ENCODE measurements at places on chromosomes 7 and 10. TPM values are rescaled to one million over a fixed set of nuclear protein-coding genes. Genes with fewer than 3 reads are reported as not detected.

DNA sequence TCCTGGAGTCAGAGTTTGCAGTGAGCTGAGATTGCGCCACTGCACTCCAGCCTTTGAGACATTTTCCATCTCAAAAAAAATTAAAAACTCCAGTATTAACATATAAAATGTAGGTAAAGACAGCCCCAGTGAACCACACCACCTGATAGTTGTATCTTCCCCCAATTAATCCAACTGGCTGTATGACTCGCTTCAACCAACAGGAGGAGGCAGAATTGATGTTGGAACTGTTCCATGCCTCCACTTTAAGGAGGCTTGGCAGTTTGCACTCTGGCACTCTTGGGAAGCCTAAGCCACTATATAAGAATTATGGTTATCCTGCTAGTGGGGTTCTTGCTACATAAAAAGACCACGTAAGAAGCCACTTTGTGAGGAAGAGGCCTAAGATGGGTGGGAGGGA is 72.7 kb downstream of the STK17A start:
- no peak for DNase-seq

DNA sequence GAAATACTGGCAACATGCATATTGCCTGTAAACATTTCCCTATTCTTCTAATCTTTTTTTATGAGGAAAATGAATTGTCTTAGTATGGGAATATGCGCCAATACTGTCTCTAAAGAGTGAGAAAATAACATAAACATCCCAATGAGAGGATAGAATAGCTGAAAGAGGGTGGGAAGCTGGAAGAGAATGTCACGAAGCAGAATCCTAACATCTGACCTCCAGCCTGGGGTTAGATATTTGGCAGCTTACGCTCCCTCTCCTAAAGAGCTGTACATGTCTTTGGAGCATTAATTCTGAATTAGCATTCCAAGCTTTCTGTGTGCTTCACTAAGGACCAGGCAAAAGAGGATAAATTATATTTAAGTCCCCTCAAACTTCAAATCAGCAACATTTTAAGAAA is 31.6 kb upstream of the SLC16A12 start:
- DNase-seq: no peak

DNA sequence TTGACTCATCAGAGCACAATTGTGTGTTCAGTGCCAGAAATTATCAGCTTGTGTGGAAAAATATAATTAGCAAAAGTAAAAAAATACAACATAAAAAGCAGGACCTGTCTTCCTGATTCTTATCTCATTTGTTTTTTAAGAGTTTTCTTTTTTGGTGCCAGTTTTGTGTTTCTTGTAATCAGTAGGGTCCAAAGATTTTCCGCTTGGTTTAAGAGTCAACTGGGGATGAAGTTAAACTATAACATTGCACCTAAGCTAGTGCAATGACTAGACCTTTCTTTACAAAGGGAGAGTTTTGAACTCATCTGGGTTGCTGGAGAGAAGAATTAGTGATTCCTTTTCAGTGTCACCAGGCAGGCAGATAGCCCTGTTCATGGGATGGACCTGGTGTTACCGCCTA is 113.4 kb downstream of the PLPP4 start:
- DNase-seq: no peak

TMEM270 gene
- total RNA-seq: 0.72 TPM

DNA sequence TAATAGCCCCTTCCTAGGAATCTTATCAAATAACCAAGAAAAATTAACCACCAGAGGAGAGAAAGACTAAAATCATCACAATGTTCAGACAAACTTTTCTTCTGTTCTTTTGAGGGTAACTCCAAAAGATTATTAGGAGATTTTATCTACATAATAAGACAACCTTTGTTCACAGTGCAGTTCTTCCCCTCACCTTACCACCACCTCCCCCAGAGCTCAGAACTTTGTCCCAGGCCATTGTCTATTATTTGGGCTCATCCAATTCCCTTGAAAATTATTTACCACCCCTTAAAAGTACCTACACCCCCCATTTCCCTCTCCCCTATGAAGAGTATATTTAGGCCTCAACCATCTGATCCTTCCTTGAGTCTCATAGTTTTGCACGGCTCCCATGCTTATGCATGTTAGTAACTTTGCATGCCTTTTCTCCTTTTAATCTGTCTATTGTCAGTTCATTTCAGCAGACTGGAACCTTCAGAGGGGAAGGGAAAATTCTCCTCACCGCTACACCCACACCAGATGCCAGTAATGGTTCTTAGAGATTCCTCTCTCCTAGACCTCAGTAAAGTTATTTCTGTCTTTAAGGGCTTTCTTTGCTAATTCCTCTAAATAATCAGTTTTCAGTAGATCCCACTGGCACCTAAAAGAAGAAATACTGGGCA is 234.9 kb downstream of the SKIDA1 start:
- DNase-seq: no peak

ITGB8 gene
- total RNA-seq: 19.4 TPM

DNA sequence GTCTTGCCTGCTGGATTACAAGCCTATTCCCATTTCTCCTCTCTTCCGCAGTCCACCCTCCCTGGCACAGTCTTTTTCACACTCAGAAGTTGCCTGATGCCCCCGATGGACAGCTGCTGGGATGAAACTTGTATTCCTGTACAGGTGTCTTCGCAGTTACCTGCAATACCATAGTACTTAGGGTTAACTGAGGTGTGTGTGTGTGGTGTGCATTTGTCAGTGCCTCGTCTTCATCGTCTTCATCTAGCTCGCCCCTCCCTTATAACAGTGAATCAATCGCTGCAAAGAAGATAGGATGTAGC is 11.0 kb downstream of the NXPH1 start:
- DNase-seq: no peak

- DNase-seq: no peak
These were observed 130.6 kb downstream of the PLXDC2 start for GRCh38 chr10:19946791-19947190.

CASTOR2 gene
- 35.2 TPM for total RNA-seq

OR2A5 gene
- total RNA-seq: not detected

DNA sequence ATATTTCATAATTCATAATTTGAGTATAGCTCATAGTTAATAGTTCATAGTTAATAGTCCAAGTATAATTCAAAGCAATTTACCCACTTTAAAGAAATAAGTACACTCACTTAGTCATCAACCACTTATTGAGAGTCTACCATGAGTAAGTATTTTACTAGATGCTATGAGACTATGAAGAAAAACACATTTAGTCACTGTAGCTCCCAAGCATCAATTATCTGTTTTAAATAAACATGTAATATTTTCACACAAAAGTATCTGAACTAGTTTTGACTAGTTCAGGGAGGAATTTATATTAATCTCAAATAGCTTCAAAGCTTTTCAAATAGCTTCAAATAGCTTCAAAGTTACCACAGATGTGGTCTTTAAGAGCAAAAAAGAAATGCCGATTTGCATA is 119.2 kb downstream of the ANK3 start:
- no peak for DNase-seq

DNA sequence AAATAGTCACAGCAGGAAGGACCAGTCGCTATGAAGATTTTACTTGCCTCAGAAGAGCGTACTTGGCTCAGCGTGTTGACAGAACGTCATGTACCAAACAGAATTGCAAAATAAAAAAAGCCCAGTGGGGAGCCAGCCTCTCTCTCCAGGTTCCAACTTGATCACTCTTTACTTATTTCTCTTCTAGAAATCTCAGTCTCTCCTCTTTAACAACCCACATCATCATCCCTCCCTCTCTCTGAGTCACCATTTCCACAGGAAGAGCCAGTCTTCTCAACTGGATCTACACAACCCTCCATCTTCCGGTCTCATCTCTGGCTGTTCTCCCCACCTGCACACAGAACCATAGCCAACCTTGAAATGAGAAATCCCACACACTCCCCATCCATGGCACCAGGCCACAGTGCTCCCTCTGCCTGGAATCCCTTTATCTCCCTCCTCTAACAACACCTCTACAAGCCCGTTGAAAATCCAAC is 718.3 kb downstream of the GRID1 start:
- no peak for DNase-seq

PAX4 gene
- total RNA-seq: not detected

- DNase-seq: no peak
These were observed 67.3 kb downstream of the AP3M1 start for GRCh38 chr10:74083304-74083703.

DNA sequence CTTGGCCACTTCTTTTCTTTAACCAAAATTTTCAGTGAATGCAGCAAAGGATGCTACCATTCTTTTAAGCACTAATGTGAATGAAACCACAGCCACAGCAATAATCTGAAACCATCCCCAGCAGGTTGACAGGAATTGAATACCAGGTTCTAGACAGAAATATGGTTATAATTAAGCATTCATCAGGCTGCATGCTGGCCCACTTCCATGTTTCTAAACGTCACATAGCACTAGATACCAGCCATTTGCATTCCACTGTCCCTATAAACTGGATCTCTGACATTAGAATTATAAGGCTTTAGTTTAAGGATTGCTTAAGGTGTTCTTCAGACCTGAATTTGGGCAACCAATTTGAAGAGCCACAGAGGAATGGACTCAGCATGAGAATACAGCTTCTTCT is 340.8 kb upstream of the KLF6 start:
- no peak for DNase-seq

PRKAR2B gene
- 2.9 TPM for total RNA-seq

- DNase-seq: peak; percentile 17
These were observed 31.1 kb downstream of the PCGF5 start for GRCh38 chr10:91251430-91252056.

- no peak for DNase-seq
These were observed 1.6 kb downstream of the LRRTM3 start for GRCh38 chr10:66927251-66927935.

RPEL1 gene
- total RNA-seq: not detected

GRID2IP gene
- 1.3 TPM for total RNA-seq

DNA sequence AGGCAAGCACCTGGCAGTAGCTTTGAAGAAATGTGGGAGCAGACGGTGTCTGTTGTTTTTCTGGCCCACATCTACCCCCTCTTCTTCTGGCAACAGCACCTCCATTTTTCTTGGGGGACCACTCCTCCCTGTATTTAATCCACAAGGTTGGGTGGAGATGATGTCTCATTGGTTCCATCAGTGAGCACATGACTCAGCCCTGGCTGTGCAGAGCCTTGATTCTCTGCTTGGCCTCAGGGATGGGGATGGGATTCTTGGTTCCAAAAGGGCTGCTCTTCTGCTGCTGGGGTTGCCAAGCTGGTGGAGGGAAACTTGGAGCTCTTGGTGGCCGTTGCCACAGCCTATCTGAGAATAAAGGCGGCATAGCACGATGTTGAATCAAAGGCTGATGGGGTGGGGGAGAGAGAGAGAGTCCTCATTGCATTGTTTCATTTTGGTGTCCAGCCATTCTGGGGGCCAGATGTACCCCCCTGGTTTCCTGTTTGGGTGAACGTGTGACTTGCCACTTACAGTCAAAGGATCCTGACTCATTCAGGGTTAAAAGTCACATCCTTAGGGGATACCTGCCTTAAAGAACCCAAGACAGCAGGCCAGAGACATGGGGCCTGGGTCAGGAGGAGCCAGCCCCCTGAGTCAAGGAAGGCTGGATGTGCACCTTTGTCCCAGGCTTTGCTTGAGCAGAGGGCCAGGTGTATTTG is 25.9 kb downstream of the GRK5 start:
- no peak for DNase-seq

MCM7 gene
- total RNA-seq: 238 TPM

DNA sequence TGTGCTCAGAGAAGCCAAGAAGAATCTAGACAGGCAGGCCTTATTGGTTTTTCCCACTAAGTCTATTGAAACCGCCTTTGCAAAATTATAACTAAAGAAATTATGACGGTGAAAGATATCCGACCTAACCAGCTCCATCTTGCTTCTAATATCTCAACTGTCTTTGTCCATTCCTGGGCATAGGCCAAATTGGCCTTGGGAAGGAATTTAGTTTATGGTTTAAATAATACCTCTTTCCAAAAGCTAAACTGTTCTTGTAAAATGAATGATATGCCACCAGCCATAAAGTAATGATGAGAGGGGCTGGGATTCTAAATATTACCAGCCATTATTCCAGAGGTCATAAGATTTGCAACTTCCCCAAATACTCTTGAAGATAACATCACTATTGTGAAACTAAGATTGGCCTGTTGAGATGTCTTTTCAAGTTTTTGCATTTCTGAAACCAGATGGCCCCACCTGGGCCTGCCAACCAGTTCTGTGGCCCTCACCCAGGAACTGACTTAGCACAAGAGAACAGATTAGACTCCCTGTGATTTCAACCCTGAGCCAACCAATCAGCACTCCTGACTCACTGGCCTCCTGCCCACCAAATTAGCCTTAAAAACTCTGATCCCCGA is 41.2 kb upstream of the SLC35G1 start:
- DNase-seq: no peak

All from PC-9 (cell line).